ENCODE measurements at places on chromosomes 13 and 19. TPM values are rescaled to one million over a fixed set of nuclear protein-coding genes. Genes with fewer than 3 reads are reported as not detected.

SIGLEC14 gene
- 1.2 TPM for total RNA-seq

DNA sequence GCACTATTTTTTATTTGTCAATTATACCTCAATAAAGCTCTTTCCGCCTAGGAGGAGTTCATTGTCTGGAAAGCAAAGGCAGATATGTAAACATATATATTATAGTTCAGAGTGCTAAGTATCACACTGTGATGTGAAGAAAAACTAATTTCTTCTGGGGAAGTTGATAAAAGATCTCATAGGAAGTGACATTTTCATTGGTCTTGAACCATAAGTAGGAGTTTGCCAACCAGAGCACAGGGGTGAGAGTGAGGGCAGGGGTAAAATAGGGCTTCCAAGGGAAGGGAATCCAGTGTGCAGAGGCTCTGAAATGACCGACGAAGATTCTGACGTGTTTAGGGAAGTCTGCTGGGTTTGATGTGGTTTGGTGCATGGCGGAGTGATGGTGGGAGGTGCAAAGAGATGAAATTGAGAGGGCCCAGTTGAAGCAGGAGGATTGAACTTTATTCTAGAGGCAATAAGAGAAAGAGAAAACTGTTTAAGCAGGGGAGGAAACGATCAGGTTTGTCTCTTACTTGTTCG lies 780 bp upstream of the GTF2F2 start:
- DNase-seq = no peak

DNA sequence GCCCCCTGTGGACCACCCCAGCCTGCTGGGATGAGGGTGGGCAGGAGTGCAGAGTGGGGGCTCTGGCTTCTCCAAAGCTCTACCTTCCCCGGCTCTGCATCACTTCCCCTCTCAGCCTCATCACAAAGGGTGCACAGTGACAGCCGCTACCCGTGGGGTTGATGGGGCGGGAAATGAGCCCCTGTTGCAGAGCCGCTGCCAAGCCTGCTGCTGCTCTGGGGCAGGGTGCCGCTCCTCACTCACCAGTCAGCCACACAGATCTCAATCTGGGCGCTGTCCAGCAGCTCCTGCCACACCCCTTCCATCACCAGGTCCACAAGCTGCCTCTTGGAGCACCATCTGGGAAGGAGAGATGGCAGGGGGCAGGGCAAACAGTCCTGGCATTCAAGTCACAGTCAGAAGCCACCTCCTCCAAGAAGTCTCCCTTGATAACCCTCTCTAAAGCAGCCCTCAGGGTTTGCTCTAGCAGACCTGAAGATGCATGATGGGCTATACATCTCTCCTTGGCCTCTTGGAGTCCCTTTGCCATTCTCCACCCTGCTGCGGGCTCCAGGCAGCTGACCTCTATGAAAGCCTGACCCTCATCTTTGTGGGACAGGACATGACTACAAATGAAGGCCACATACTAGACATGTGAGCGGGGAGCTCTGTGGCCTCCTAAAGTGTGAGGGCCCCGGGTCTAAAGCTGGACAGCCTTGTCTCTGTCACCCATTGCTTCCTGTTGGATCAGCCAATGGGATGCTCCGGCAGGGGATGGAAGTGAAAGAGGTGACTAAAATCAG lies 15.7 kb downstream of the MRPS12 start:
- peak; percentile 51 for DNase-seq

GRCh38 chr13:91144054-91144453 lies 203.4 kb upstream of the MIR17HG start:
- DNase-seq = no peak

SYNGR4 gene
- not detected for total RNA-seq

- DNase-seq = no peak
Measured at GRCh38 chr13:74442751-74443150, 308.5 kb upstream of the KLF12 start.

- DNase-seq = no peak
Measured at GRCh38 chr13:81757348-81757970, 1416.5 kb upstream of the SPRY2 start.

DNA sequence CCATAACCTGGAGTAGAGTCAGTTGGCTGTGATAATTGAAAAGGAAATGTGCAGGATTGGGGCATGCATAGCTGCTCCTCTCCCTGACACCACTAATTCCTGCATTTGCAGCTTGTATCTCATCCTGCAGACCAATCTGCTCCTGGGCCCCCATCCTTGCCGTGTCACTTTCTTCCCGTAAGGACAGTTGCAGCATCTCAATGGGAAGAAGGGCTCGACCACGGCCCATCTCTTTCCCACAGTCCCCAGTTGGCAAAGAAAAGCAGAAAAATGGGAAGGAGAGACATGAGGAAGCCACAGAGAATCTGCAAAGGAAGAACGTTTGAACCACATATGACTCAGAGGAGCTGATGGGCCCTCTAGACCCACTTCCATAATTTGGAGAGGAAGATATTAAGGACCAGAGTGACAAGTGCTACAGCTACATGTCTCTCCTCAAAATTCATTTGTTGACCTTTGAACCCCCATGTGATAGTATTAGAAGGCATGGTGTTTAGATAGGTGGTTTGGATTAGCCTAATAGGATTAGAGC lies 1.8 kb upstream of the SIGLEC12 start:
- no peak for DNase-seq

ZNF134 gene
- 14.9 TPM for total RNA-seq
